ENCODE measurements at places on chromosomes 3 and 15.

- no peak for DNase-seq
Observed at GRCh38 chr3:110902453-110903085, 169.0 kb upstream of the NECTIN3 start.

DNA sequence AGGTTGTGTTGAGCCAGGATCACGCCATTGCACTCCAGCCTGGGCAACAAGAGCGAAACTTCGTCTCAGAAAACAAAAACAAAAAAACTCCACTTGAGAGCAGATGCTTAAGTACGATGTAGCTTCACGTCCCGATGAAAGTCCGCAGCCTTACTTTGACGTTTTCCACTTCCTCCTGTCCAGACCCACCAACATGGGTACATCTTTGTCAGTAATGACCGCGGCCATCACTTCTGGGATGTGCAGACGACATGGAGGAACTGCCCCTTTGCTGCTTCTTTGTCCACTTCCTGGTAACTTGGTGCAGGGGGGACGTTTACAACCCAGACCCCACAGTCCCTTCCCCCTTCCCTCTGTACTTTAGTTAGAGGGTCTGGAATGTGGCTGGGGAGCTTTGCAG lies 48.7 kb downstream of the CRABP1 start:
- DNase-seq = no peak

- no peak for DNase-seq
Observed at GRCh38 chr3:9787714-9788113, 4.6 kb downstream of the TADA3 start.

DNA sequence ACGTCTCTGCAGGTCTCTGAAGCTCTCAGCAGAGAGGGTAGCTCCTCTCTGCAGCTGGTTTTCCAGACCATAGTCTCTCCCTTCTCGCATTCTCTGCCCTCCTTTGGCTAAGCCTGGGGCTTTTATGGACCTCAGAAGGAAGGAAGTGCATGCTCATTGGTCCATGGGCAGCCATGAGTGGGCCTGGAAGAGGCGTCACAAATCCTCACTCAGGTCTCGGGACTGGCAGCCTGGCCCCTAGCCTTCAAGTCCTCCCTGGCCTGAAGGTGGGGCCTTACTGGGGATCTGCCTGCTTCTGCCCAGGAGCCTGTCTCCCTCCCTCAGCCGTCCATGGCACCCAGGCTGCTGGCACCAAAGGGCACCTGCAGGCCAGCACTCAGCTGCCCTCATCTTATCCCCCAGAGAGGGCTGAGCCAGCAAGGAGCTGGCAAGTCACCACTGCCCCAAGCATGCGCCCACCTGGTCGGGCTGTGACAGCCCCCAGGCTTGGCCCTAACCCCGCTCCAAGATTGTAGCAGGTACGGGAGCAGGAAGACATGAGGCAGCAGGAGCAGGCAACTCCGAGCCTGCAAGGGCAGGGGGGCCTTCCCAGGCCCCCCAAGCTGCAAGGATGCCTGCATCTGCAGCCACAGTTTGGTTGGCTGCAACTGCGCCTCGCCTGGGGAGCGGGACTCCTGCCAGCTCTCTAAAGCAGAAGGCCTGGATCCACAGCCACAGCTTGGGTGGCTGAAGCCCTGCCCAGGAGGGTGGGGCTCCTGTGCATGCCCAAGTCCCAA lies 37.4 kb downstream of the GHSR start:
- no peak for DNase-seq

DNA sequence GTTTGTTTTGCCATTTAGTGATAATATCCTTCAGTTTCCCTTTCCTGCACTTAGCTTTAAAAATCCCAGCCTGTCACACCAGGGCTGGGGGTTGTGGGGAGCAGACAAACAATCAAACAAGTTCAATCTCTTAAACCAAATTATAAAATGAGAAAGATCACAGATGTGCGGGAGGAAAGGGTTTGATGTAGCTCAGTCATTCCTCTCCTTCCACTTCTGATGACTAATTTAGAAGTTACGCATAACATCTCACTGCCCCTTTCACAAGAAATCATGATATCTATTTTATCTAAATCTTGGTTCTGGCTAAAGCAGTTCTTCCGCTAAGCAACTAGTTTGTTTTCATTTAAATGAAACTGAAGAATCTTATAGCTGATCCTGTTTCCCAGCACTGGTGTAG lies 34.1 kb upstream of the ATG7 start:
- no peak for DNase-seq

Data from stimulated activated CD8-positive, alpha-beta memory T cell treated with anti-CD3 and anti-CD28 coated beads, Interleukin-4, amount 100 ng/mL, for 4 hours (primary cell).